ENCODE measurements at places on chromosomes 5 and 9.
A peak's percentile ranks its signal among the peaks of the same experiment; 100 is the strongest.

GRCh38 chr5:1336106-1336561 lies 8.8 kb downstream of the CLPTM1L start:
- no peak for DNase-seq

GRCh38 chr9:126864771-126865170 lies 4.3 kb downstream of the ZBTB34 start:
- no peak for DNase-seq

DNA sequence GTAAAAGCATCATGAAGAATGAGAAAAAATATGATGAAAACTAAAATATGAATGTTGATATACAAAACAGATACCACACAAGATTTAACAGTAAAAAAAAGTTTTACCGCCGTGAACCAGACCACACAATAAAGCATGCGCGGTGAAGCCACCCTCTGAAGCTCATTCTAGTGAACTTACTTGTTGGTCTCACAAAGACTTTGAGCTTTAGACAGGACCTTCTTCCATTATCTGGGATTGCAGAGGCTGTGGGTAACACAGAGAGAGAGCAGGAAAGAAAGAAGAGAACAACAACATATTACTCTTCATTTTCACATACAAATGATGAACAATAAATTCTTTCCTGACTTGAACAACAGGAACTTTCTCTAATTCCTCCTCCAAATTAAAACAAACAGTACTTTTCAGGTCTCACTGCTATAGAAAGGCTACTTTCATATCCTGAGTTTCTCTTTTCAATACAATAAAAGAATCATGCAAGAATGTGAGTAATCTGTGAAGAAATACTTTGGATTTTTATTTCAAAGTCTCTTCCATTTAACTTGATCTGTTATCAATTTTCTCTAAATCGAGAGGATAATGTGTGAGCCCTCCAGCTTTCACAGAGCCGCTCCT lies 283.1 kb downstream of the EFNA5 start:
- DNase-seq: no peak

GRCh38 chr5:19771174-19771835 lies 216.7 kb downstream of the CDH18 start:
- DNase-seq: no peak

DNA sequence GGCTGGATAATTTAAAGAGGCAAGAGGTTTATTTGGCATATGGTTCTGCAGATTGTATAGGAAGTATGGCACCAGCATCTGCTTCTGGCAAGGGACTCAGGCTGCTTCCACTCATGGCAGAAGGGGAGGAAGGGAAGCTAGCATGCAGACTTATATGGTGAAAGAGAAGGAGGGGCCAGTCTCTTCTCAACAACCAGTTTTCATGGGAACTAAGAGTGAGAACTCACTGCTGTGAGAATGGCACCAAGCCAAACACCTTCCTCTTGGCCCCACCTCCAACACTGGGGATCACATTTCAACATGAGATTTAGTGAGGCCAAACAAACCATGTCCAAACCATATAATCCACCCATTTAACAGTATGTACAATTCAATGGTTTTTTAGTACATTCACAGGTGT lies 113.3 kb upstream of the SHB start:
- no peak for DNase-seq

GRCh38 chr9:16191191-16191590 lies 638.3 kb downstream of the CCDC171 start:
- DNase-seq: no peak

DNA sequence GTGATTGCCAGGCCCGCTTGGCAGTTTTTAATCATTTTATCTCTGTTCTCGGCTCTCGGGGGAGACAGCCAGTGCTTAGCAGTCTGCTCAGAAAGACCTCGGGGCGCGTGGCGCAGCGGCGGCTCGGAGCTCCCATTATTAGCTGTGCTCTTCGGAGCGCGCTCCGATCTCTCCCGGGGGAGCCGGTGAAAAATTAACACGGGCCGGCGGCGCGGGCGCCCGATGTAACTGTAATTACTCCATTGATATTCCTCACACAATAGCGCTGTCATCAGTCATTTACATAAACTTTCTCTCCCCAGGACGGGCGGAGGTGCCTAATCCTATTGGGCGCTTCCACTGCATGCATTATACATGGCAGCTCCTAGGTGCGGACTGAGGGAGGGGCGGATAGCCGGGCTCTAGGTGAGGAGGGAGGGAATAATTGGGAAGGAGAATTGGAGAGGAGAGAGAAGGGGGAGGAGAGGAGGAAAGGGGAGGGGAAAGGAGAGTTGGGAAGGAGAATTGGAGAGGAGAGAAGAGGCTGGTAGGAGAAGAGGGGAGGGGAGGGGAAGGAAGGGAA lies 24.9 kb downstream of the LMX1B start:
- no peak for DNase-seq

DNA sequence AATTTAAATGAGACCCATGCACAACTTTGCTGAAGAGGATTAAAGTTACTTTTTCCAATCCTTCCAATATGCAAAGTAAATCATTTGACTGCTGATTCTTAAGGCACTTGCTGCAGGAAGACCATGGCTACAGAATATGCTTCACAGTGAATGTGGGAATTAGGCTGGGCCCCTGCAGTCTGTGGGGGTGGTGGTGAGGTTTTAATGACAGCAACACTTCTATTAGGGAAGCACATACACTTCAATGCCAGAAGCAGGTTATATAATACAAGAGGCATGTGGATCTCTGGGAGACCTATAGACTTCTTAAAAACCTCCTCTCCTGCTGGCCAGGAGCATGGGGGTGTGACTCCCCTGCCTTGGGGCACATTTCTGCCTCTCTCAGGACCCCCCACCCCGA lies 124.5 kb upstream of the KLF9 start:
- no peak for DNase-seq

- DNase-seq: no peak
Measured at GRCh38 chr5:96033116-96033515, 71.5 kb upstream of the ELL2 start.

GRCh38 chr9:34783951-34784487 lies 74.1 kb upstream of the CCL21 start:
- DNase-seq: no peak

GRCh38 chr9:80061940-80062339 lies 490.2 kb downstream of the TLE4 start:
- peak; percentile 47 for DNase-seq

GRCh38 chr5:143065996-143066522 lies 295.9 kb downstream of the ARHGAP26 start:
- DNase-seq: no peak

- DNase-seq: no peak
Measured at GRCh38 chr5:9667906-9668305, 37.8 kb upstream of the TAS2R1 start.

DNA sequence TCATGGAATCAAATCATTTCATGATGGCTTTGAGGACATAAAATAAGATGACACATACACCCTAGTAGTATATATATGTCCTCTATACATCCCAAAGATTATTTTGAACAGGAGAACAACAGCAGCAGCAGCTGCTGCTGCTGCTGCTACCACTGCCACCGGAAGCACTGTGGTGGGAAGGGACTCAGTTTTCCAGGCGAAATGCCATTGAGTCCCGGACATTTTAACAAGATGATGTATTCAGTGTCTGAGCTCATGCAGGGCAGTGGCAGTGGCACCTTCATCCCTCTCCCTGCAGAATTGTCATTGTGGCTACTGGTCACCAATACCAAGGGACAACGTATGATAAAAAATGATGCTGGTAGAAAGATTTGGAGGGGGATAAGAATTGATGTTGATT lies 151.3 kb downstream of the CHSY3 start:
- no peak for DNase-seq

DNA sequence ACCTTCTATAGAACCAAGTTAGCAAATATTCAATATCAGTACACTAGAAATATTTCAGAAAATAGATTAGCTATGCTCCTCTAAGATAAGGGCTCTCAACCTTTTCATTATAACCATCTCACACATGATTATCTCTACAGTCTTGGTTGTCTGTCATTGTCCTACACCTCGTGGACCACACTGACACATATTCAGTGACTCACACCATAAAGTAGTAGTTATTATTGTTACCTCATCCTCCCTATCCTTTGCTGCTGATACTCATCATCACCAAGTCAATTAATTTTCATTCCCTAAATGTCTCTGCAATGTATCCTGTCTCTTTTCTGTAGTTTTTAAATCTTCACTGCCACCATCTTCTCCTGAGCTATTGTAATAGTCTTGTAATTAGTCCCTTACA lies 1309.2 kb upstream of the C9orf72 start:
- no peak for DNase-seq

GRCh38 chr9:127792417-127793031 lies 6.7 kb downstream of the CDK9 start:
- DNase-seq: no peak

DNA sequence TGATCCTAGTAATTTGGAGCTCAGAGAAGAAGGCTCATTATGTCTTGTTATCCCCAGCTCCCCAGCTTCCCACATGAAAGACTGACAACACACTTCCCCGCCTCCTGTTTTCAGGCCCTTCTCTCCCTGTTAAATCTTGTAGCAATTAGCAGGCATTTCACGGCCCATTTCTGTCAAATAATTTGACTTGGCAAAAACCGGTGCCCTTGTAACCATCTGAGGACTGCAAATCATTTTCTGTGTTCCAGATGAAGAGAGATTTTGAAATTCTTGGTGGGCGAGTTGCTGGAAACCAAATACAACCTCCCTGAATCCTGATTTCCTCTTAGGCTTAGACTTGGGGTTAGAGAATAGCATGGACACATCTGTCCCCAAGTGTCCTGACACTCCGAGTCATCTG lies 109.7 kb downstream of the MSX2 start:
- DNase-seq: no peak

DNA sequence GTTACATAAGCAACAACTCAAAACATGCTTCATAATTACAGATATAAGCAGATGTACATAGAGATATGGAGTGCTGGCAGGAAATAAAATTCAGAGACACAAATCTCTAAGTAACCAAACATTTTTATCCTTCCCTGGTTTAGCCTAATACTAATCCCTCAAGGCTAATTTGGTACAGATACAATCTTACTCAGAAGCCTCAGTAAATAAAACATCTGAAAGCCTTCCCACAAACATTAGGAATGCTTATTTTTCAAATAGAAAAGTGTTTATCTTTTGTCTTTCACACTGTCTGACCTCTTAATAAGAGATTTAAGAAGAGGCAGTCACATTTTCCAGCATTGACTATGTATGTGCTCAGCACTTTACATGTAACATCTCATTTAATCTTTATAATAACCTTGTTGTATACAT lies 399.4 kb downstream of the ARRDC3 start:
- DNase-seq: no peak

GRCh38 chr9:109422641-109423040 lies 75.5 kb downstream of the PTPN3 start:
- no peak for DNase-seq

- no peak for DNase-seq
Measured at GRCh38 chr5:73418244-73418691, 30.3 kb downstream of the FOXD1 start.

DNA sequence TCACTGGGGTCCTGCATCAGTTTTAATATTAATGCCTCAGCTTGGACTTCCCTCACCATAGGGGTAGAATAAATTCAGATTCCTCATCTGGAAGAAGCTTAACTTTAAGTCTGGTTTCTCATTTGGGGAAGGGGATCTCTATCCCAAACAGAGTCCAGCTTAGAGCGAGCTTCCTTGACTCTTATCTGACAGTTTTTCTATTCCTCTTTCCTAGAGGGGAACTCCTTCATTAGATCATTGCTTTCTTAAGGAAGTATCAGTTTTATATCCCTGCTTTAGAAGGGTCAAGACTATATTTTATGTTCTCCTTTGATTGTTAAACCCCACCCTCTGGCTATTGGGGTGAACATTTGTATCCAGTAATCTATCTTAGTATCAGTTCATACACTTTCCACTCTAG lies 24.2 kb upstream of the CDC42SE2 start:
- DNase-seq: no peak

DNA sequence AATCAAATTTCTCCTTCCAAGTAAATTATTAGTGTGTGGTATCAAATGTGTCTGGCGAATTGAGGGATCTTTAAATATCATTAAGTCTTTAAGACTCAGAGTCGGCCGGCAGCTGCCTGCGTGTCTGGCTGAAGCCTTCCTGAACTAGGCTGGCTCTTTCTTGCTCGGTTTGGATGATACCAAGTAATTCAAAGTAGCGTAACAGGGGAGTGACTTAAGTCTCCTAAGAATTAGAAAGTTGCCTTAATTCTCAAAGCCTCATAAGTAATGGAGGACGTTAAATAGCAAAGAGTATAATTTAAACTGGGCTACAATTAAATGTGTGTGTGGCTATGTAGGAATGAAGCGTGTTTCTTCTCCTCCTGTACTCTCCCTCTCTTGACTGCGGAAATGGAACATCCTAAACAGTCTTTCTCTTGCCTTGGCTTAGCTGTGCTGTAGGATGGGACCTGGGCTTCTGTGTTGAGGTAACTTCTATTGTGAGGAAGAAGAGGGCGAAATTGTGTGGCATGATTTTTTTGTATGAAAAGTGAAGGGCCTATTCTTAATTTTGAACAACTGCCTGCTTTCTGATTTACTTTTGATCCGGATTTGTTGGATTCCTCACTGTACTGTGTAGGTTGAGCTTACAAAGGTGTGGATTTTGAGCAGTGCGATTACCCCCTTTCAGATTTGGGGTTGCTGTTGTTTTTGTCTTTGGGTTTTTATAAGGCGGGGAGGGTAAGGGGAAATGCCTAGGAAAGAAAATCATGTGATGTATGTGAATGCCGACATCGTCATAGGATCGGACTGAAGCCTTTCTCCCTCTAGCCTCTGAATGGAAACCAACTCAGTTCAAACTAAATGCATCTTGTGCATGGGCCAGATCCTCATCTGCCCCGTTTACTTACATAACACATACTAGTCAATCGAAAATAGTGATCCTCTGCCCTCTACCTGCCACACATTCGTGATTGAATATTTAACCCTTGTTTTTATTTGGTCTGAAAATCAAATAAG lies 29.9 kb downstream of the CPEB4 start:
- DNase-seq: peak; percentile 71

All from AG08396 (cell line).